Colonic mucosa (tissue), 4 donors: ENCODE measurements at places on chromosomes 4 and X. TPM values are rescaled to one million over a fixed set of nuclear protein-coding genes. Genes with fewer than 3 reads are reported as not detected.

DNA sequence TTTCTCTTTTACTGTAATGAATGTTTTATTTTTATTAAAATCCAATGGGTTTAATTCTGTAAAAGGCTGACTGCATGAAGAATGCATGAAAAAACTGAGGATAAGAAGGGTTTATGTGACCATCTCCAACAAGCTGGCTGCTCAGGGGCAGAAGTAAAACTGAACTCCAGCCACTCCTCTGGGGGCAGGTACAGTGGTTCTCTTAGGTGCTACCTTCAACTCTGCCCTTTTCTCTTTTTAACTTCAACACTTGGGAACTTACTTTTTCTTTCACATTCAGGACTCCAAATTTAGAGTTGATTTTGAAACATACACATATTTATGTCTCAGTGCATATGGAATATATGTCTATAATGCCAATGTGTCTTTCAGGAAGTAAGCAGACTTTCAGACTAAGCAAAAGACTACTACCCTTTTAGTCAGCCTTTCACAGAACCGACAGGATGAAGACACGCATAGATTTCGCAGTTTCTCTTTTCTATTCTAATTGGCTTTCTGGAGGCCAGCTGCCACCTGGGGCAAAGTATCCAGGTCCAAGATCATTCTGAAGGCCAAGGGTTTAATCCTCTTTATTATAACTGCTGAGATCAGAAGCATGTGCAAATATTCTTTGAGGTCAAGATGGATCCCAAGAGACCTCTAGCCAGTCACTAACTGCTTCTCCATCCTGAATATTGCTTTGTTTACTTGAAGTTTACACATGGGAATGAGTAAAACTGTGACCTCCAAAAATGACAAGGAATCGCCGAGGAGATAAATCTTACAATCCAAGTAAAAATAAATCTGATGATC, 30.7 kb downstream of the HS3ST1 start:
- DNase-seq: no peak

DNA sequence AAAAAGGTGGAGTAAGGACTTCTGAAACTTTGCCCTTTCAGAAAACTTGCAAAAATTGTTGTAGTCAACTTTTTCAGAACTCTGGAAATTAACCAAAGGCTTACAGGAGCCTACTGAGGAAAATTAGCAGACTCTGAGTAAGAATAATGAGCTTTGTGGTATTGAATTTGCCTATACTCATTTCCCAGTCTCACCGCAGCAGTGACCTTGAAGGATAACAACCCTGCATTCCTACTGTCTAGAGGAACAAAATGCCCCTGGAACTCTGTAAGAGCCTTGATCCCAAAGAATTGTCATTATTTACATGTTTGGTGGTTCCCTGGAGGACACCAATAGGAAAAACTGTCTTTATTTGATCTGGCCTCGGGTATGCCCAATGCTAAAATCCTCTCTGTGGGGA, 57.9 kb downstream of the MND1 start:
- DNase-seq: no peak

DNA sequence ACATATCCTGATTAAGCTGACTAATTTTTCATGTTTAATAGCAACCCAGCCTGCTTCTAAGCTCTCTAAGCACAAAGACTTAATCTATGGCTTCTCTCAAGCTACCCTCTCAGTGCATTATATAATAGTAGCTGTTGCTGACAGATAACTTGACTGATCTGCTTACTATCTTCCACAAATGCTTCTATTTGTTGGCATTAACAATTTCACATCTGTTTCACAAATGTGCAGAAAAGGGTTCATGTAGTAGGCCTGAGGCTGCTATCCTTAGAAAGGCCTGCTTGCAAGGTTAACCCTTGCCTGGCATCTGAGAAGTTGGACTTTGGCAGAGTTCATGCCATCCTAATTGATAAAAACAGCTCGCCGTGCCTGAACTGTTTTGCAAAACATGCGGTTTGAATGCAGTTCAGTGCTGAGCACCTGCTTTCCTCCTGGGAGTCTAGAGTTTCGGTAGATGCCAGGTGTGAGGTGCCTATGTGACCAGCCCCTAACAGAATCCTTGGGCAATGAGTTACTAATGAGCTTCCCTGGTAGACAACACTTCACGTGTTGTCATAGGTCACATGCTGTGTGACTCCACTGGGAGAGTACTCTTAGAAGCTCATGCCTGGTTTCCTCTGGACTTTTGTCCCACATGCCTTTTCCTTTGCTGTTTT, 68.4 kb downstream of the NSG1 start:
- DNase-seq: no peak

GRCh38 chr4:37745946-37746345, 59.8 kb upstream of the RELL1 start:
- no peak for DNase-seq

DNA sequence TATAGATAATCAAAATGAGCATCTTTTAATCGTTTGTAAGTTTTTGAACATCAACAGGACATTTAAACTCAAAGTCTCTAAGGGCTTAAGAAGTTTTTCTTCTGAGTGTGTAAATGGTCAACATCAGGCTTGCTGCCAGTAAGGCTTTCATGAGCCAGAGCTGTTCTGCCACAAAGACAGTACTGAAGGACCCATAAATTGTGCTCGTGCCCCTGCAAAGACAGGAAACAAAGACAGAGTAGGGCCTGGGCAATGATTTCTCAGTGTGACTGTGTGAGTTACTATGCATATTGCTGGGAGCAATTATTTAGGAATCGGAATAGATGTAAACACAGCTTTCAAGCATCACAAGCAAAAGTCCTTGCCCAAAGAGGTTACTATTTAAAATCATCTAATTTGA, 300.0 kb downstream of the IDS start:
- no peak for DNase-seq

Gene CXCL11
- total RNA-seq: not detected

GRCh38 chr4:82352825-82353366, 20.9 kb downstream of the HNRNPD start:
- no peak for DNase-seq

Gene IGSF1
- 0.10 TPM for total RNA-seq

DNA sequence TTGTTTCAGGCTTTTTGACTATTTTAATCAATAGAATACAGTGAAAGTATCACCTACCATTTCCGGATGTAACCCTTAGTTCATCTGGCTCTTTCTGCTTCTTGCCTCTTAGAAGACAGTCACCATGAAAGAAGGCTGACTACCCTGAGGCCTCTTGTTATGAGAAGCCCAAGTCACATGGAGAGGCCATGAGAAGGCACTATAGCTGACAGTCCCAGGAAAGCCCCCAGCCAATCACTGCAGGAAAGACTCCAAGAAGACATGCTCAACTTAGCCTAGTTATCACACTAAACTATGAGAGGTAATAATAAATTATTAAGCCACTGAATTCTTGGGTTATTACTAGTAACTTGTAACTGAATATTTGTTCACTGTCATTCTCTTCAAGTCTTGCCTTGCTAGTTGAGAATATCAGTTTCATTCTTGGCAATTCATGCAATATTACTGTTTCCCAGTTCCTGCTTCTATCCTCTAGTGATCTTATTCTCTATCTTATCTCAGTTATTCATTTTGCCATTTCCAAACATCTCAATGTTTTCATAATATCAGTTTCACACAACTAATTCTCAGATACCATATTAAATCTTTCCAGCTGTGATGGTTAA, 57.1 kb upstream of the GUCY1A1 start:
- DNase-seq: no peak

Gene ASMTL
- total RNA-seq: 21.6 TPM

DNA sequence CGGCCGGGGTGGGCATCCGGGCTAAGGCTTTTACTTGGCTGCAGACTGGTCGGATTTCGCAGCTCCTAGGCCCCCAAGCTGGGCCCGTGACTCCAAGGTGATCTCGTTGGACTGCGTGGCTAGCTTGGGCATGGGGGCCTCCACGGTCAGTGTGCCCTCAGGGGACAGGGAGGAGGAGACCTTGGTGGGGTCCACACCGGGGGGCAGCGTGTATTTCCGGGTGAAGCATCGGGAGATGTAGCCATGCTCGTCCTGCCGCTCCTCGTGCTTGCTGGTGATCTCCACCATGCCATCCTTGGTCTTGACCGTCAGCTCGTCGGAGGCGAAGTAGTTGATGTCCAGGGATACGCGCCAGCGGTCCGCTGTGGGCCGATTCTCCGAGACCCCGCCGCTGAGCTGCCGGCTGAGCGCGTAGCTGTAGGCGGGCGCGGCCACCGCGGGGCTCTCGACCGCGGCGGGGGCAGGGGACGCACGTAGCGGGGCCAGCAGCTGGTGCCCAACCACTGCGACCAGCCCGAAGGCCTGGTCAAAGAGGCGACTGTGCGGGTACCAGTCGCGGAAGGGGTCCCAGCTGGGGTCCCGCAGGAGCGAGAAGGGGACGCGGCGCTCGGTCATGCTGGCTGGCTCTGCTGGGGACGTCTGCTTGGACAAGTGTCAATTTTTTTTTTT, 881 bp upstream of the CACNA1F start:
- no peak for DNase-seq

DNA sequence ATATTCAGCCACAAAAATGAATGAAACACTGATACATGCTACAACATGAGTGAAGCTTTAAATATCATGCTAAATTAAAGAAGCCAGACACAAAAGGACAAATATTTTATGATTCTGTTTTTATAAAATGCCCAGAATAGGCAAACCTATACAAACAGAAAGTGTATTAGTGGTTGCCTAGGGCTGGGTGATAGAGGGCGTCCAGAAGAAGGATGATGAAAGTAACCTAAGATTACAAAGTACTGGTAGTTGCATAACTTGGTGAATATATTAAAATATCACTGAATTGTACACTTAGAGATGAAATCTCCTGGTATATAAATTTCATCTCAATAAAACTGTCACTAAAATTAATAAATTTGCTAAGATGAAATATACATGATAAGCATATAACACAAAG, 67.5 kb downstream of the FBXW7 start:
- DNase-seq: no peak

GRCh38 chr4:20916106-20916505, 215.8 kb downstream of the PACRGL start:
- DNase-seq: peak; percentile 19
